ENCODE measurements at places on chromosomes 6 and 20. TPM values are rescaled to one million over a fixed set of nuclear protein-coding genes. Genes with fewer than 3 reads are reported as not detected.

DNA sequence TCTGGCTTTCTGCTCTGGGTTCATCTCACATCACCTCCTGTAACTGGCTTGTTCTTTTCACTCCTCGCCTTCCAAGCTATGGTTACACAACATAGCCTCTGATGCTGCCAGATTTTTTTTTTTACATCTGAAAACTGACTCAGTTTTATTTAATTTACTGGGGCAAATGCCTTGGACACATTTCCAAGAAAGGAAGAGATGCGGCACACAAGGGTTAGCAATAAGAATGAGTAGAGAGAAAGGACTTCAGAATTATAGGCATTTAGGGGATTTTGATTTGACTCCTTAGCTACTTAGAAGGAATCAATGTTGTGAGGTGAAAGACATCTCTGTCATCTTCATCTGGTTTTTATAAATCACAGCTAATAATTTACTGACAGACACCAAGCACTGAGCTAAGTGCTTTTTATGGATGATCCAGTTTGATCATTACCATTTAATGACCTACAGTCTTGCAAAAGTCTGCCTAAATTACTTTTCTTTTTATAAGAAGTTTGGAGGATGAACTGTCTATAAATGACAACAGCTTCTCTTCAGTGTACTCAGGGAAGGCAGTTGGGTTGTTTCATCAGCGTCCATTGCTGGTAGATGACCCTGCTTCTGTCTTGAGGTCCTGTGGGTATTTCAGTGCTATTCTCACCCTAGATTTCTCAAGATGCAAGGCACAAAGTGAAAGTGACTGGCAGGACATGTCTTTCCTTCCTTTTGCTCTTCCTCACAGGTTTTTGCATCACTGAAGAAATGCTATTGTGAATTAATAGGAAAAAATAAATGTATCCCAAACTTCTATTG is 31.1 kb downstream of the LAMA4 start:
- H3K4me1 ChIP-seq, result peaks cover 35% of the 10 kb centered on the region
- peak overlapping the region; percentile 57 for H3K27ac ChIP-seq
- H3K4me3 ChIP-seq, result no peak overlapping the region
- H3K36me3 ChIP-seq, result no peaks in the 10 kb centered on the region
- no peaks in the 10 kb centered on the region for H3K27me3 ChIP-seq

- peak overlapping the region; percentile 86 for H3K4me3 ChIP-seq
- peaks cover 24% of the 10 kb centered on the region for H3K4me1 ChIP-seq
- no peaks in the 10 kb centered on the region for H3K27me3 ChIP-seq
- DNase-seq, result peak; percentile 70
These were observed 662 bp downstream of the ENTPD6 start for GRCh38 chr20:25195962-25196785.

DNA sequence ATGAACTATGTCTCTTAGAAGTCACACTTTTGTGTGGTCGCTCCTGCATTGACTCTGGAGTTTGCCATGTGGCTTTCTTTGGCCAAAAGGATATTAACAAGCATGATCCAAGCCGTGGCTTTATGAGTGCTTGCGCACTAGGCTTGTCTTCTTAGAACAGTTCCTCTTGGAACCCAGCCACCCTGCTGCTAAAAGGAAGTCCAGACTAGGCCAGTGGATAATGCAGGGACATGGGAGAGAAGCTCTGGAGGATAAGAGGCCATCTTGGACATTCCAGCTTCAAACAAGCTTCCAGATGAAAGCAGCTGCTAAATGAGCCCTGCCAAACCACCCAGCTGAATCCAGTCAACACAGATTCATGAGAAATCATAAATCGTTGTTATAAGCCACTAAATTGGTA is 346.4 kb downstream of the CDC5L start:
- no peaks in the 10 kb centered on the region for H3K27me3 ChIP-seq
- H3K27ac ChIP-seq, result no peak overlapping the region
- H3K36me3 ChIP-seq, result no peaks in the 10 kb centered on the region

DNA sequence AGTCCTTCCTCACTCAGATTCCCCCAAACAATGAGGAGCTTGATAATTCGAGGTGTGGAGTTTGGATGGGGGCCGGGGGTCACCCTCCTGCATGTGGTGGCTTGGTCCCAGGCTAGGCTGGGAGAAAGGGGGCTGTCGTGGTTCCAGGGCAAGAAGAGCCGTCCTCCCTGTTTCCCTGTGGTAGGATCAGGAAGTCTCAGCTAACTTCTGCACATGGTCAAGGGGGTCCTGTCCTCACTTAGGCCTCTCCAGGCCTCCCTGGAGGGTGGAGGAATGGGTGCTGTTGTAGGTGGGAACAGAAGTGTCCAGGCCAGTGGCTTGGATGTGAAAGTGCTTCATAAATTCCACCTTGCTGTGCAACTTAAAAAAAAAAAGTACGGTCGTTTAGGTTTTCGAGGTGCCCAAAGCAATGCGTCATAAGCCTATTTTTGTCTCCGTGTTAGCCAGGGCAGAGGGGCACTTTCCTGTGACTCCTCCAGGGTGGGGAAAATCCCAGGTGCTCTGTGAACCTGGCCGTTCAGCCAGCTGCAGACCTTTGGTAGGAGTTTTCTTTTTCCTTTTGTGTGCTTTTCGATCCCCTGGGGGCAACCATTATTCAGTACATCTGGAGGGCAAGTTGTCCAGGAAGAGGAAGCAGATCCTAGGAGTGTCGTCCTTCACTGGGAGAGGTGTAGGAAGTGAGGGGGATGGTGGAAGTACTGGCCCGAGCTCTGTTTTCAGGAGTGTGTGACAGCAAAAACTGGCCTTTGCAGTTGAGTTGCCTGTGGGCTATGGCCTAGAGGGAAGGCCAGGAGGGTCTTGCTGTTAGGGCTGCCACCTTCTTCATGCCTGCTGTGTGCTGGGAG is 9.6 kb downstream of the IGF2R start:
- H3K27ac ChIP-seq, result peak overlapping the region; percentile 61
- DNase-seq, result no peak

MDFI gene
- total RNA-seq, result 10.6 TPM

FAM83C gene
- not detected for total RNA-seq

MYBL2 gene
- total RNA-seq, result 1.7 TPM
